Activated CD8-positive, alpha-beta memory T cell treated with anti-CD3 and anti-CD28 coated beads for 24 hours (primary cell): ENCODE measurements at places on chromosomes 12 and 14.

DNA sequence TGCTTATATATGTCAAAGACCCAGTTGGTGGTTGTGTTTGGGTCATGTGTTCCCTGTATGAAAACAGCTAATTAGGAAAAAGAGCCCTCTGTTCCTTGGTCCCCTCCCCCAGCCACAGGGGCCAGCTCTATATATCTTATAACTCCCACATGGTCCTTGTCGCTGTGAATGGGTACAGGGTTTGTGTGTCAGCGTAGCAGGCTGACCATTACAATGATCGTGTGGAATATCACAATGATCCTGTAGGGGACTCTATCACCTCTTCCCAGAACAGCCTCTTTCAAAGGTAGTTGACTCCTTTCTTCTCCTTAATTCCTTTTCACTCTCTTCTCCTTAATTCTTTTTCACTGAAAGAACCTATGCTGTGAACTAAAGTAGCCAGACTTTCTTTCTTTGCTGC is 51.6 kb upstream of the RIC8B start:
- DNase-seq = no peak

DNA sequence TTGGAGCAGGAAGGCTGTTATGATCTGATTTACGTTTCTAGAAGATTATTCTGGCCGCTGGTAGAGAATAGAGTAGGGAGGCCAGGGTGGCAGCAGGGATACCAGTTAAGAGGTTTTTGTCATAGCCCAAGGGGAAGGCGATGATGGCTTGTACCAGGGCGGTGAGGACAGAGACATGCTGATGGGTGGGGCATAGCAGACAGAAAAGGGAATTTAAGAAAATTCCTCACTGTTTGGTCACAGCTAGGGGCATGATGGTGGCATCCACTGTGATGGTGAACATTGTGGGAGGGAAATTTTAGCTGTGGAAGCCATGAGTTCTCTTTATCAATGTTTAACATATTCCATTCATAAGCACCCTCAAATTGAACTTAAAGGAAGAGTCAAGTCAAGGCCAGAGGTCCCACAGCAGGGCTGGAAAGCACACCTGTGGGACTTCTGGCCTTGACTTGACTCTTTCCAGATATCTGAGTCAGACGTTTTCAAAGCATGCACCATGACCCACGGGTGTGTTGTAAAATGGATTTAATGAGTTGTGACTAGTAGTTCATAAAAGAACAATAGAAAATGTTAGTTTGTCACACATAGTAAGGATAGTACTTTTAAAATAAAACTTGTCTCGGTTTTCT is 134.6 kb downstream of the CHST11 start:
- no peak for DNase-seq

- DNase-seq = no peak
Observed at GRCh38 chr12:39763071-39763889, 143.7 kb upstream of the ABCD2 start.

GRCh38 chr14:44494137-44494536 is 12.9 kb downstream of the FSCB start:
- DNase-seq = no peak

DNA sequence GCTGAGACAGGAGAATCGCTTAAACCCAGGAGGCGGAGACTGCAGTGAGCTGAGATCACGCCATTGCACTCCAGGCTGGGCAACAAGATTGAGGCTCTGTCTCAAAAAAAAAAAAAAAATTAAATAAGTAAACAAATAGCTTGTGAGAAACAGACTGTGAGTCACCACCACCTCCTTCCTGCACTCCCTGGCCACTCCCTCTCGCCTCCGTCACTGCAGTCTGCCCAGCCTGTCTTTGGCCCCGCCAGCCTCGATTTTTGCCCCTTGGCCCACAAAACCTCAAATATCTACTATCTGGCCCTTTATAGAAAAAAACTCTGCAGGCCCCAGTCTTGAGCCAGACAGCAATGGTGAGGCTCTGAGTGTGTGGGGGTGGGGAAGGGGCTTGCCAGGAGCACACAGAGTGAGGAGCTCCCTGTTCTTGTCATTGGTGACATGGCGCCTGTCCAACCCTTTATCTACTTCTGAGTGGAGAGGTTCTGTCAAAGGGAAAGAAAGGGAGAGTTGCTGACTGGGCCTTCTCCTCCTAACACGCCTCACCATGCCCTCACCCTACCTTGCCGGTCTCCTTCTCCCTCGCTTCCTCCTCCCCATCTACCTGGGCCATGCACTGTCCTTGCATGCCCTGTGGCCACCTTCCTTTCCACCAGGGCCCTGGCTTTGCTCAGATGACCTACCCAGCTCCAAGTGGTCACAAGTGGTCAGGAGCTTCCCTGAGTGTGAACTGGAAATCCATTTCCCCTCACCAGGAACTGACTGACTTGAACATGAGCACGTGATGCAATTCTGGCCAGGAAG is 22.1 kb downstream of the LGMN start:
- no peak for DNase-seq
